ENCODE measurements at places on chromosomes 3 and 15.

- no peak for DNase-seq
These were observed 241.9 kb upstream of the PEX5L start for GRCh38 chr3:180278583-180279188.

DNA sequence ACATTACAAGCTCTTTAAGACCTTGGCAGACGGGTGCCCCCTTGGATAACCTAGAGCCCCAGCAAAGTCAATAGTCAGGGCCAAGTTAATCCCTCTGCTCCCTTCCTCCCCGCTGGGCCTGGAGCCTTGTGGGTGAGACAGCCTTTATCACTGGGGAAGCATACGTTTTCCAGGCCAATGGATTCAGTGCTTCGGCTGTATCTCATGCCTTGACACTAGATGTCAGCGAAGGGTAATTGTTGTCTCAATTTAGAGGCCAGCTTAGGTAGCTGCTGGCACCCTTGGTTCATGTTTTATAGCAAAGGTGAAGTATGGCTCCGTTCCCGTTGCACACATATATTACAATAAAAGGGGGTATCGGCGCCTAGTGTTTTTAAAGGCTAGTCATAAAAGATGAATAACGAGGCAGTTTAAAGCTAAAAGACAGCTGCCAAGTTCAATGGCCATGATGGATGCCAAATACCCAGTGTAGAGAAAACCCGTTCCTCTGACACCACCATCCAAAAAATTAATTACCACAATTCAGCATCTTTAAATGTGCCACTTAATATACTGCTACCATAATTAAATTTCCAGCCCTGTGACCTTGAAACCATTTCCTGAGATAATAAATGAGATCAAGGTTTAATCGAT lies 52.3 kb upstream of the BNIP2 start:
- DNase-seq, result no peak

GRCh38 chr15:89829616-89830440 lies 15.2 kb upstream of the ANPEP start:
- DNase-seq, result no peak

DNA sequence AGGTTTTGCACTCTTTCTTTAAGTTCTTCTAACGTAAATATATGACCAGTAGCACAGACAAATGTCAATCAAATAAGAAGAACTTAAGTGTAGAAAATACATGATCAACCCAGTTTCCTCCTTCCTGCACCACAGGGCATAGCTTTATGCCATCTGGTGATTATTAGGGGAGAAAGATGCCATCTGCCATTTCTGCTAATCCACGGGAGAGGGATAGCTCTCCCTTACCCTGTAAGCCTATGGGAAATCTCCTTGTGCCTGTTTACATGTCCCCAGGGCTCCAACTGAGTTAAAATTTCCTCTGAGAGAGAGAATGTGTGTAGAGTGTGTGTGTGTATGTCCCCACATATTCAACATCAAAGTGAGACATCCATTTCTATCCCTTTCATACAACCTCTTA lies 135.9 kb downstream of the RSL24D1 start:
- no peak for DNase-seq

DNA sequence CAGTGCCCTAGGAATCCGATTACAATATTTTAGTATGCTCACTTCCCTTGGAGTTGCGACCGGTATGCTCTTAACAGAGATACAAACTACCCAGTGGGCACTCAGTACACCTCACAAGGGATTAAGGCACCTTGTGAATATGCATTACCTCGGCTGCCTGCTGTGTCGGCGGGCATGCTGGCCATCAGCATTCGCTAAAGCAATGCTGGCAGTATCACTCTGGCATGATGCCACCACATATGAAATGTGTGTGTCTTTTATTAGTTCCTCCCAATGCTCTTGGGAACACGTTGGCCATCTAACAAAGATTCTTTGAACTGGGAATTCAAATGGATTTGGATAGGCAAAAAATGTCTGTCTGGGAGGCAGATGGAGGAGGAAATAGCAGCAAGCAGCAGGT lies 67.4 kb upstream of the FOXB1 start:
- DNase-seq, result no peak

DNA sequence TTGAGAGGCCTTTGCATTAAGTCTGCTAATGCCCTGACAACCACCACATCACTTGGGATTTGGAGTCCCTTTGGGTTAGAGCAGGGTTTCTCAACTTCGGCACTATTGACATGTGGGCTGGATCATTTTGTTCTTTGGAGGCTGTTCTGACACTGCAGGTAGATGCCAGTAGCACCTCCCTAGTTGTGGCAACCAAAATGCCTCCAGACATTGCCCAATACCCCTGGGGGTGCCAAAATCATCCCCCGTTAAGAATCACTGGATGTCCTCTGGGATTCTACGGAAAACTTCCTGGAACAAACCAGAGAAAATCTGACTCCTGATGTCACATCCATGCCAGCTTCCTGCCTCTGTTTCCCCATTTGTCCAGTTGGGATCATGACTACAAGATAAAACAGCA lies 37.2 kb upstream of the BLM start:
- DNase-seq, result no peak

DNA sequence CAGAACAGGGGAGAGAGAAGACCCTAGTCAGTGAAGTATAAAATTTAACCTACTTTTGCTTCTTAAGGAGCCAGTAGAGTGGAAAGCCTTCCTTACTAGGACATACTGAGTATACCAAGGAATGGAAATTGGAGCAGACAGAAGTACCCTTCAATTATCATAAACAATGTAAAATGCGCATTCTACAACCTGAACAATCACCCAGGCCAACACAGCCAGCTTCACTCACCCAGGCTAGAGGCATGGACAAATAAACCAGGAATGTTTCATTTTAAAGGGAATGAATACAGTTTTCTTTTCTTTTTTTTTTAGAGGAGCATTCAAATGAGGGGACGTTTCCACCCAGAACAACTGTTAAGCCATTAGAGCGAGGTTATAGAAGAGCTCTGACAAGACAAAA lies 41.9 kb upstream of the PLXND1 start:
- DNase-seq, result no peak

GRCh38 chr3:186931532-186932280 lies 1.4 kb downstream of the ST6GAL1 start:
- DNase-seq, result no peak

DNA sequence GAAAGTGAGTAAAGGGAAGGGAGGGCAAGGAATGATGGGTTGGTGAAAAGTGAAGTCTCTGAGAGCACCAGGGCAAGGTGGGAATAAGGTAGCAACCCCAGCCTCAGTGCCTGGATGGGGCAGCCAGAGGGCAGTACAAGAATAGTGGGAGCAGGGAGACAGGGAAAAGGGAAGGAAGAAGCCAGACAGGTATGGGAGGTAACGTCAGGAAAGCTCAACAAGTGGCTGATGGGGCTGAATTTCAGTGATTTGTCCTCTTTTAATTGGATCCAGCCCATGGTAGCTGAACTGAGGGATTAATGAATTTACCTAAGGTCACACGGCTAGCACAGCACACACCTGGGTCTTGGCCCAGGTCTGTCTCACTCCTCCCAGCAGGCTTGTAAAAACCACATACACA lies 12.6 kb downstream of the RORA start:
- DNase-seq, result no peak

DNA sequence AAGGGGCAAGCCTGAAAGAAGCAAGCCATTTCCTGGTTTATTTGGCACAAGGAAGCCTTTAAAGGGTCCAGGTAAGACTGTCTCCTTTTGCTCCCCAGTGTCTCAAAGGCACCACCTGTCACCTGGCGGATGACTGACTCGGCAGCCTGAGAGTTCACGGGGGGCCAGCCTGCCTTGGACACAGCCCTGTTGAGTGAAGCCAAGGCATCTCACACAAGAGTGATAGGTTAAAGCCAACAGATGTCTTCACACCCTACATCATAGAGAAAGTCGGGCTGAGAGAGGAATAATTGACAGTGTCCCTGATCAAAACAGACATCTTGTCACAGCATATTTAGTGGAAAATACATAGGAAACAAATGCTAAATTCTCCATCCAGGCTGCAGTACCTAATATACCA lies 28.2 kb upstream of the LIPC start:
- DNase-seq, result no peak

DNA sequence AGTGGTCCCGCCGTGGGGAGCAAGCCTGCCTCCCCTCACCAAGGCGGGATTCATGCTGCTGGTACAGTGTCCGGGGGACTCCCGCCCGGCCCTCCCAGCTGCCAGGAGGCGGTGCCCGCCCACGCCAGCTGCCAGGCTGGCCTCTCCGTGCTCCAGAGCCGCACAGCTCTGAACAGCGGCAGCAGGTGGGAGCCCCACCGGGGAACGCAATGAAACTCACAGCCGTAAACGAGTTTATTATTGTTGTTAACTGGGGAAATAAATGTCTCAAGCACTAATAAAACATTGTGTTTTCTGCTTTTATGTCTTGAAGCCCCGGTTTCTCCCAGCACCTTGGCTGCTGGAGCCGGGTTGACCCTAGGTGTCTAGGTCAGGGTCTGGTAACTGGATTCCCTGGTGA lies 317.7 kb upstream of the TLE3 start:
- no peak for DNase-seq

GRCh38 chr3:16048435-16049318 lies 125.8 kb upstream of the GALNT15 start:
- DNase-seq, result no peak

DNA sequence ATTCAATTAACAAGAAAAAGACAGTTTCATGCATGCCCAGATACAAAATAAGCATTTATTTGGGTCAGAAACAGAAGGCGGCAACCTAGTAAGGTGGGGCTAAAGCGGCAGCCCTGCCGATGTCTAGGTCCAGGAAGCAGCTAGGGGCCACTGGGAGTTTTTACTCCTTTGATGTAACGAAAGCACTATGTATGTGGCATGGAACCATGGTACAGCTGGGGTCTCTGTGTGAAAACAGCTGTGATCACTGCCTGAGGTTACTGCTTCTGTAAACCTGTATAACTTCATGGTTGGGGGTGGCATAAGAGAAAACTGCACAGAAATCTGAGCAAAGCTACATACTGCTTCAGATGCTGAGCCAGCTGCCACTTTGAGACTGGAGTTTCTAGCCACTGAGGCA lies 119.5 kb downstream of the ZNF280D start:
- DNase-seq, result no peak

GRCh38 chr3:198067416-198067815 lies 107.4 kb downstream of the LMLN start:
- DNase-seq, result no peak

- DNase-seq, result no peak
These were observed 116.6 kb downstream of the NTRK3 start for GRCh38 chr15:88139936-88140335.

DNA sequence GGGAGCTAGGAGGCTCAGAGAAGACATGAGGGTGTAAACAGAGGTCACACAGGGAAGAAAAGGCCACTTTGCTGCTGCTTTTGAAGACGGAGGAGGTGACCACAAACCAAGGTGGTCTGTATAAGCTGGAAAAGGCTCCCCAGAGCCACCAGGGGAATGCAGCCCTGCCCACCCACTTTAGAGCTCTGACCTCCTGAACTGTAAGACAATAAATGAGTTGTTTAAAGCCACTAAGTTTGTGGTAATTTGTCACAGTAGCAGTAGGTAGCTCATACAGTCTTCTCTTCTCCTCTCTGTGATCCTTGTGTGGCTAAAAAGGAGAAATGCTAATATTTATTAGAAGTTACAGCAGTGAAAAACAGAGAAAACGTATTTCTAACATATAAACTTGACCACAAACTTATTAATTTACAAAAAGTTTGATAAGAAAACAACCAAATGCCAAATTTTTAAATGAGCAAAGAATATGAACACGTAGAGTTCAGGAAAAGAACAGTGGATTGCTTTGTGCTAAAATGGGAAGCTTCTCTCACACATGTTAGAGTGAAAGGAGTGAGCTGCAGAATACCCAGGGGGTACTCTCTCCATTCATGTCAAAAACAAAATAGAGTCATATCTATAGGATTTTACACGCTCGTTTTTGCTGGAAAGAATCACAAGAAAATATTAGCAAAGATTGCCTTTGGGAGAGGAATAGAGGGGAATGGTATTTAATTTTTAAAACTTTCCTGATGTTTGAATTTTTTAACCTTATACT lies 71.0 kb downstream of the NOX5 start:
- no peak for DNase-seq

DNA sequence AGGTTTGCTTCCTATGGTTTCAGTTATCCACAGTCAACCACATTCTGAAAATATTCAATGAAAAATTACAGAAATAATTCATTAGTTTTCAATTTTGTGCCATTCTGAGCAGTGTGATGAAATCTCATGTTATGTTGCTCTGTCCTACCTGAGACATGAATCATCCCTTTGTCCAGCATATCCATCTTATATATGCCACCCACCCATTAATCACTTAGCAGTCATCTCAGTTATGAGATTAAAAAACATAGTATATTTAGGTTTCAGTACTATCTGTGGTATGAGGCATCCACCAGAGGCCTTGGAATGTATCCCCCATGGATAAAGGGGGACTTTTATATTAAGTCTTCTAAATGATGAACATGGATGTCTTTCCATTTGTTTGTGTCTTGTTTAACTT lies 64.7 kb upstream of the PROK2 start:
- no peak for DNase-seq

DNA sequence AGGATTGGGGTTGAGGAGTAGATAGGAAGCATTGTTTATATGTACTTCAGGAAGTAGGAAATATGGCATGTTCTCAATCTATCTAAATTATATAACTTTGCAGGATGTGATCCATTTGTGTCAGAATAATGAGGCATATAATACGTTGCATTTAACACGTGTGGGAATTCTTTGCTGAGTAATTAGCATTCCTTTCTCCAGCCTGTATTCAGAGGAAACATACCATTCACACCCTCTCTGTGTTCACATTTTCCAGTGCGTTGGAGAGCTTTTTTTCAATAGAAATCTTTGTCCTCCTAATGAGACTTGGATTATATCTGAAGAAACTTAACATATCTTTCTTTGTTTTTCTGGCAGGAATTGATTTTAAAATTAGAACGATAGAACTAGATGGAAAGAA lies 33.0 kb upstream of the APH1B start:
- DNase-seq, result no peak

DNA sequence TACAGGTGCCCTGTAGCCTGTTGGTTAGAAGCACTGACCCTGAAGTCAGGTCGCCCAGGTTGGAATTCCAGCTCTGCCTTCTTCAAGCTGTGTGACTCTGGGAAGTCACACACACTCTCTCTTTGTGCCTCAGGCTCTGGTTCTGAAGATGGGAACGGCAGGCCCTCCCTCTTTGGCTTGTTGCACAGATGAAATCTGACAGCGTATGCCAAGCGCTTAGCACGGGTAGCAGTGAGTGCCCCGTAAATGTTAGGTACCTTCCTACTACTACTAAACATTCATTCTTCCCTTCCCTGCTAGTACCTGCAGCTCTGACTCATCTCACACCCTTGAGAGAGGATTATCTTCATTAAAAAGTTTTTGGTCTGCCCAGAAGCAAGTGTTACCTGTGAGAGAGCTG lies 139.0 kb downstream of the PGPEP1L start:
- no peak for DNase-seq

- no peak for DNase-seq
These were observed 174.6 kb downstream of the ANXA2 start for GRCh38 chr15:60223176-60223575.

GRCh38 chr3:194585880-194586281 lies 47.3 kb downstream of the TMEM44 start:
- DNase-seq, result no peak

- DNase-seq, result no peak
These were observed 19.4 kb downstream of the TPM1 start for GRCh38 chr15:63061975-63062374.
